ENCODE measurements at places on chromosomes 11 and 22.

DNA sequence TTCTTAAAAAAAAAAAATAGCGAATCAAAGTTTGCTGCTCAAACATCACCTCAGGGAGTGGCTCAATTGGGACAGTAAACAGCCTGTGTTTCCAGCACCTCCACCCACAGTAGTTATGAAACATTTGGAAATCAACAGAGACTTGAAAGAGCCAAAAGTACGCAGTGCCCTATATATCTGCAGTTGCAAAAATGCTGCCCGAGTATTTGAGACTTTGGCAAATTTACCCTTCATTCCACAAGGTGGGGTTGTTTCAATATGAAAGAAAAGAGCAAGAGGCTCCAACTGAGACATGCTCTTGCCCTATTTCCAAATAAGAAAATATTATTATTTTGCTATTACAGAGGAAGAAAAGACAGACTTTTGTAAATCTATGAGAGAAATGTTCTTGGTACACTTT, 851.1 kb upstream of the RAG2 start:
- no peak for DNase-seq

DNA sequence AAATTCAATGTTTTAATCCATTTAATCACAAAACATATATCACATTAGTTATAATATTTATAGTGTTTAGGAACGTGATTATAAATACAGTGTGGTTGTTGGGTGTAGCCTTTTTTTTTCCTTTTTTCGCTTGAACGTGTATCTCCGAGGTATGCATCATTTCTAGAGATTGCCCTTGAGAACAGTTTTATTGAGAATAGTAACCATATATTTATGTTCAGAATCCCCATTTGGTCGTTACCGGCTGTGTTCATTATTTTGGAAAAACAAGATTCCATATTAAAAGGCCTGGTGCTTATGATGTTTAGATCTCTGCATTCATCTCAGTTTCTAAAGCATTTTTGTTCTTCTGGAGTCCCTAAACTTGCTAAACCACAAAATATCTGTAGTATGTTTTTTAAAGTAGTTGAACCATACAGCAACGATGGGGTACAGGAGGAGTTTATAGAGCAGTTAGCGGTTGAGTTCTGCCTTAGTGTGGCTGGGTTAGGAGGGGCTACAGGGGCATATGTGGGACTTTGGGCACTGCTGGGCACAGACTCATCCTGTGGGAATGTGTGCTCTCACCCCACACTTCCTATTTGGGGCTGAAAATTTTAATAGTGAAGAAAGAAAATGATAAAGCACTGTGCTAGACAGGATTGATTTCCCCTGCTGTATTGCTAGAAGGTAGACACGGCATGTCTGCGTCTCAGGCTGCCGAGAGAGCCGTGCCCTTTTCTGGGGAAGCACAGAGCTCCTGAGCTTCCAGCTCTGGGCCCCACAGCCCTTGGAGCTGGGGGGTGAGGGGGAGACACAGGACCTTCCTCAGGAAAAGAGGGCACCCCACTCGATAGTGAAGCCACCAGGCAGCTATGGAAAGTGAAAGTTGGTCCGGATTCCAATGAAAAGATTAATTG, 81.5 kb upstream of the PPARA start:
- peak; percentile 46 for DNase-seq

DNA sequence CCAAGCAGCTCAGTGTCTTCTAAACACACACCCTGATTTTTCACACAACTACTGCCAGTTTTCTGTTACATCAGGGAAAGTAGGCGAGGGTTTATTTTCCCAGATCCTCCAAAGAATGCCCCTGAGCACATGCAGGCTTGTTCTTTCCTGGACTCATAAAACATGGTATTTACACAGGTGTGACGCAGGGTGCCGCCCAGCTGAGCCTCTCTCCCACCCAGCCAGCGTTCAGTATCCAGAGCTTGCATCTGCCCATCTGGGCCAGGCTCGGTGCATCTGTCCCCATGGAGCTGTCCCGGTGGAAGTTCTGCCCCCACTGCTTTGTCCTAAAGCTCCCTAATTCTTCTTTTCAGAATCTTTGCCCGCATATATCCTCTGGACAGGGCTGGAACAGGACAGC, 44.8 kb upstream of the ISX start:
- no peak for DNase-seq

- no peak for DNase-seq
Measured at GRCh38 chr22:25564979-25565677, 653 bp downstream of the GRK3 start.

- no peak for DNase-seq
Measured at GRCh38 chr11:106937111-106937510, 81.2 kb downstream of the GUCY1A2 start.

GRCh38 chr22:43996981-43997265, 27.2 kb upstream of the PARVB start:
- no peak for DNase-seq

DNA sequence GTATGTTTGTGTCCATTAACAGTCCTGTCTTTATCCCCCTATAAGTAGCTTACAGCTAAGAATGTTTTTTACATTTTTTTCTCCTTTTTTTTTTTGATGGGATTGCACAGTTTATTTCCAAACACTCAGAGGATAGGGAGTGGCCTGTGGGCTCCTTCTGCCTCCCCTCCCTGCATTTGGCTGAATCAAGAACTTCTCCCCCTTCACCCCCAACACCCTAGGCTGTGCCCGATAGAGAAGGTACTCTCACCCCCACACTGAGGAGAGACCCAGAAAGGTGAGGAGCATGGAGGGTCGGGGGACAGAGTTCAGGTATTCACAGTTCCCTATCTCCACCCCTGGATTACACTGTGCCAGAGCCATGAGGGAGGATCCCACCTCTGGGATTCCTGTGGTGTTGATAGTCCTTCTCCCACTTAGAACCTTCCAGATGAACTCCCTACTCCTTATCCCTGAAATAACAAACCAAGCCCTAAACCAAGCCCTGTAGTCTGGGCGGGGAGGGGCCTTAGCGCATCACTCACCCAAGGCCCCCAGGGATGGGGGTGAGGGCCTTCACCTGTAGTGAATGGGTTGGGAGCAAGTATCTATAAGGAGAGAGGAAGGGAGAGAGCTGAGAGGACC, 97.1 kb downstream of the ADAMTS15 start:
- DNase-seq = no peak

DNA sequence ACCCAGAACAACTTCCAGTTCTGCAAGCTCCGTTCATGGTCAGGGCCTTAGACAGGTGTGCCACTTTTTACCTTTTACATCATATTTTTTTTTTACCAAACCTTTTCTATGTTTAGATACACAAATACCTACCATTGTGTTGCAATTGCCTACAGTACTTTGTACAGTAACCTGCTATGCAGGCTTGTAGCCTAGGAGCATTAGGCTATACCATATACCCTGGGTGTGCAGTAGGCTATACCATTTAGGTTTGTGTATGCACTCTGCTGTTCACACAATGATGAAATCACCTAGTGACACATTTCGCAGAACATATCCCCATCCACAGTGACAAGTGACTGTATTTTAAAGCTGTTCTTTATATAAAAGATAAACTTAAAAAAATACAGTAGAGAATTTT, 29.6 kb downstream of the APIP start:
- no peak for DNase-seq

DNA sequence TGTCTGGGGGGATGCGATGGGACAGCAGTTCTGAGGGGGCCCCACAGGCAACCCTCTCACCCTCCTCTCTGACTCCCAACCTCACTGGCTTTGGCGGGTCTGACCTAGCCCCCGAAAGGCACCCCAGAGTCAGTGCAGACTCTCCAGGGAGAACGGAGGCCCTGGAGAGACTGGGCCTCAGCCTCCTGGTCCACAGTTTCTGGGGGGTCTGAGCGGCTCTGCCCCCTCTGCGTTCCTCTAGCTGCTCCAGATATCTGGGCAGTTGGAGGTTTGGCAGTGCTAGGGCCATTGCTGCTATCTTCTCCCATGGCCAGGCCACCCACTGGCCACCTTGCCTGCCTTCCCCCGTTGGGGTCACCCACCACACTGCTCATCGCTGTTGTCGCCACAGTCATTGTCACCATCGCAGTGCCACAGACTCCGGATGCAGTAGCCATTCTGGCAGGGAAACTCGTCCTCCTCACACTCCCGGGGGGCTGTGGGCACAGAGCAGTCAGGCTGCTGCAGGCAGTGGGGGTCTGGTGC, 18.8 kb downstream of the LRP4 start:
- DNase-seq = no peak

DNA sequence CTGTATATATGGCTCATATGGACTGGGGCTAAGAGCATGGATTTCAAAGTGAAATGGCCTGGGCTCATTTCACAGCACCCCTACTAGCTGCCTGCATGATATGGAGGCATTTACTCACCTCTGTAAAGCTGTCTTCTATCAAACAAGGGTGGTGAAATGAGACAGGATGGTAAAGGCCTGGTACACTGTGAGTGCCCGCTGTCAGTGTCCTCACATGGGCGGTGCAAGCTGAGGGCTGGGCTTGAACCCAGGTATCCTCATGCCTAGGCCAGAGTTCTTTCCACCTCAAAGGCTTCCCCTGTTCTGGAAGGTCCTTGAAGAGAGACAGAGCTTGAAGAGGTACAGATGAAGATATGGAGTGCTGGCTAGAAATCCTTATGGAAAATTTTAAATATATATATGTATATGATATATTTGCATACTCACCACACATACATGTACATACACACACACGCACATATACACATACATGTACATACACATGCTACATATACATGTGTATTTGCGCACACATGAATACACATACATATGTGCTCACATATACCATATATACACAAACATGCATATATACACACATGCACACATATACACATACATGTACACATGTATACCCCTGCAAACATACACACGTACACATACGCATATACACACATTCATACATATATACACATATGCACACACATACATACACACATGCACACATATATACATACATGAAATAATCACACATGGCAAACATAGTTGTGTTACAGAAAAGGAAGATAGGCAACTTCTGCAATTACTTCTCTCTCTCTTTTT, 44.7 kb downstream of the MICAL2 start:
- no peak for DNase-seq

DNA sequence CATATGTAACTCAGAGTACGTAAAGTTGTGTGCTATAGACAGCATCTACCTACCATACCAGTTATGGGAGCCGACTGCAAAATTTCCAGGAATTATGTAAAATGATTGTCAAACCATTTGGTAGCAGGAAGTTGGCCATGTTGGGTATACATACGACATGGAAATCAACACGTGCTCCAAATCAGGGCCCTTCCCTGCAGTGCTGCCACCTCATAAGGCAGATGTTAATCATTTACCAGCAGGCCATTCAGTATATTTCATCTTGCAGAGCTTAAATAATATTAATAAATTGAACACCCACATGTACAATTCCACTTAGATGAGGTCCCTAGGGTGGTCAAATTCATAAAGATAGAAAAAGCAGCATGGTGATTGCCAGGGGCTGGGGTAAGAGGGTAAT, 9.8 kb downstream of the MS4A18 start:
- DNase-seq = no peak

- DNase-seq = no peak
Measured at GRCh38 chr11:46410021-46410420, 18.4 kb upstream of the CHRM4 start.

DNA sequence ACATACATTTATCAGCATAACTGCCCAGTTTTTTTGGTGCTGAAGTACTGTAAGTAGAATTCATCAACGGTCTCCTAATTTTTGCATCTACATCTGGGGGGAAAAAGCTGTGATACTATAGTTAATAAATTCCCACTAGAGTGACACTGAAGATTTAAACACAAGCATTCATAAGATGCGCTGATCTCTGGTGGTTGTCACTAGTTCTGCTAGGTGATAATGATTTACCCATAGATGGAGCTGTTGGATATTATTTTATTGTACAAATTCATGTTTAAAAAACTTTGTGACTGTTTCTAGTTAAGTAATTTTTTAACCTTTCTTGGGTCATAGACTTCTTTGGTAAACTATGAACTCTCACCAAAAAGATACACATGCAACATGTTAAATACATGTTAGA, 106.6 kb downstream of the EMSY start:
- no peak for DNase-seq

DNA sequence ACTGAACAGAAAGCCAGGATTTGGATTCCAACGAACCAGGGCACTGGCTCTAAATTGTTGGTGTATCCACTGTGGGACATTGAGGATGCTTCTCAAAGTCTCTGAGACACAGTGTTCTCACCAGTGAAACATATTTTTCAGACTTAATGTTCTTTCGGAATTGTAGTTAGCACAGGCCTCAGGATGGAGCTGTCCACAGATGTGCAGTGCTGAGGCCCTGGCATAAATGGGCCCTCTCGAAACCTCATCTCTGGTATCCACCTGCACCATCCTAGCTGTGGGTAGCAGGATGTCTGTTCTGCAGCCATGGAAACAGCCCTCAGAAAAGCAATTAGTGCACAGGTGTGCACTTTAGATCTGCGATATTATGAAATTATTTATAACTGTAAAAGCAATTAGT, 656.8 kb downstream of the TBC1D22A start:
- DNase-seq = no peak

- no peak for DNase-seq
Measured at GRCh38 chr11:7646866-7647265, 26.4 kb downstream of the CYB5R2 start.

- no peak for DNase-seq
Measured at GRCh38 chr11:108340973-108341372, 118.1 kb downstream of the ATM start.

DNA sequence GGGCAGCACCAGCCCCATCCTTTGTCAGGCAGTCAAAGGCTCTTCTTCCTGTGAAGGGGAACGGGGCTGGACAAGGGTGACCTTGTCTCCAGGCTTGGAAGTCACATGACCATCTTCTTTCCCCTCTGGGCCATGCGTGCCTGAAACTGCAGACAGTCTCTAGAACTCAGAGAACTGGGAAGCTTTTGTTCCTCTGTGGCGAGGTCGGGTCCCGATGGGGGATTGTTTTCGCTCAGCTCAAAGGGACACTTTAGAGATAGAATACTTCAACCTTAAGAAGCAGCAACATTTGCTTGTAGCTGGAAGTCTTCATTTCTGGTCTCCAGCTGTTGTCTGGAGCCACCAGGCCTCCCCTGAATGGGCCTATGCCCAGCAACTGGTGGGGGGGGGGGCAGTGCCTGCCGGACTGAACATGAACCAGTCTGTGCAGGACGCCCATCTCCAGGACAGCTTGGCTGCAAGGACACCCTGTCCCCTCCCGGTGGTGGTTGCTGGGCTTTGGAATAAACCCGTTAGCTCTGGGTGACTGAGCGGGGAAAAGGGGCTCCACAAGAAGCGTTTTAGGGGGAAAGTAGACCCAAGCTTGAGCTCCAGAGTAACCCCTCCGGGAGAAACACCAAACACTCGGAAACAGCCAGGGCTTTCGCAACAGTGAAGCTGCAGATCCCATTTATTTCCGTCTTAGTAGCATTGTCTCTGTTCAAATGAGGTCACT, 55.7 kb upstream of the EMID1 start:
- no peak for DNase-seq

Data from hematopoietic multipotent progenitor cell treated with erythropoietin and hydrocortisone succinate and interleukin-3 and kit ligand, for 15 days (in vitro differentiated cells).